Foreskin keratinocyte (primary cell): ENCODE measurements at places on chromosomes 6 and 20.

GRCh38 chr20:31719644-31720485, 2.8 kb downstream of the BCL2L1 start:
- peak; percentile 76 for DNase-seq

GRCh38 chr6:845566-845965, 152.6 kb upstream of the EXOC2 start:
- no peak for DNase-seq

DNA sequence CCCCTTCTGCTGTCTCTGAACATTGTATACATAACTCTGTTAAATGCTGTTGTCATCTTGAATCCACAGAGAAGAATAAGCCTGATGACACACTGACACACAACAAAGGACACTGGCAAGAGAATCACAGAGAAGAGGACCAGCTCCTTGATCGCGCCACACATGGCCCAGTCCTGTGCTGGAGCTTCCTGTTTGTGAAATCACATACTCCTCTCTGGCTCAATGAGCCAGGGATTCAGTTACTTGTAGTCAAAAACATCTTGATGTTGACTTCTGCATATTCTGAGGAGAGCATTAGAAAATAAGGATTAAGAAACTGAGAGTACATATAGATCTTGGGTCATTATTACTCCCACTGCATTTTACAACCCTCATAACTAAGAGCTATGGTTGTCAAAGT, 100.1 kb downstream of the EPB41L2 start:
- DNase-seq = no peak

- DNase-seq = no peak
These were observed 39.7 kb downstream of the TGM2 start for GRCh38 chr20:38125157-38126056.

- no peak for DNase-seq
These were observed 552.6 kb upstream of the GJE1 start for GRCh38 chr6:141580131-141580530.

- no peak for DNase-seq
These were observed 19.5 kb downstream of the MAP1LC3A start for GRCh38 chr20:34578025-34578424.

DNA sequence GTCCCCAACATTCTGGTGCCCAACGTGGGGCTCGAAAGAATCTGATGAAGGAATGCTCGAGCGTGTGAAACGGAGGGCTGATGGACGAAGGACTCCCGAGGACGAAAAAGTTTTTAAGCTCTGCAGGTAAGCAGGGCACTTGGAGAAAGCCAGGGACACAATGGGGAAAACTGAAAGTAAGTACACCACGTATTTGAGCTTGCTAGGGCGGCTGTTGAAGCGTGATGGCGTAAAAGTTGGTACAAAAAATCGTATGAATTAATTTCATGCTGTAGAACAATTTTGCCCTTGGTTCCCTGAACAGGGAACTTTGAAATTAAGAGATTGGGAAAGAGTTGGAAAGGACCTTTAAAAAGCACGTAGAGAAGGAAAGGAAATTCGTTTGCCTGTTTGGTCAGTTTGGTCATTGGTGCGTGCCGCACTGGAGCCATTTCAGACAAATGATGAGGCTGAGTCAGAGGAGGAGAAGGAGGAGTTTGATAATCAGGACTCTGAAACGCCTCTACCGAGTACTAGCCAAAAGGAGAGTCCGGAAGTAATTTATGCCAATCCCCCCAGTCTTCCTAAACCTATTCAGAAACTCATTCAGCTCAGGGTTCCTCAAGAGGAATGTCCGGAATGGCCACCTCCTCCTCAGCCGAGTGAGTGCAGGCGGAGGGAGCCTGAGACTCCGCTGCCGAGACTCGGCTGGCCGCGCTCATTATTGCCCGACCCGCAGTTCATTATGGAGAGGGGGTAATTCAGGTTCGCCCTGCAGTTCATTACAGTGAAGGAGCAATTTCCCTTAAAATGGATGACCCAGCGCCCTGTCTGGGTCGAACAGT, 59.2 kb upstream of the PRSS16 start:
- DNase-seq = peak; percentile 75

DNA sequence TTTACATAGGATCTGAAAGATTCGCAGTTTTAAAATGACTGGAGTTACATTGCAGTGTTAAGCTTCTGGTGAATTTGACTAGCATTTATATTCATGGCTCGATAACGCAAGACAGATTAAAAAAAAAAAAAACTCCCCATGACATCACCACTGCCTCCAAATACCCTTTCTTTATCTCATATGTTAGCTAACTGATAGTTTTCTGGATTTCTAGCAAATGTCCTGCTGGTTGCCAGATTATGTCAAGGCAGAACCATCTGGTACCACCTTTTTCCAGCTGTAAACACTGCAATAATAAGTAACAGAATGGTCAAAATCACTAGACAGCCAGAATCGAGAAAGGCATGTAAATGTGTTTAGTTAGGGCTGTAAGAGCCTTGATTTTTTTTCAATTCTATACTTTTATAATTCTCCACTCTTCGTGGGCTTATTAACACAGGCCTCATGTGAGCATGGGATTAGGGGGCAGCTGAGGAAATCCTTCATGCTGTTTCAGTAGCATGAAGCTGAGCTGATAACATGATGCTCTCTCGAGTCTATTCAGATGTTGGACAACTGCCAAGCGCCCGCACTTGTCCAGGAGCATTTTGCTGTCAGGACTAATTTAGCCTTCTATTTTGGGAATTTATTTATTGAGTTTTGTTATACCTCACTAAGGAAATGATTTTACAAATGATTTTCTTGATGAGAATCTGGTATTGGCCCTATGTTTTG, 166.0 kb upstream of the SCGN start:
- DNase-seq = no peak

DNA sequence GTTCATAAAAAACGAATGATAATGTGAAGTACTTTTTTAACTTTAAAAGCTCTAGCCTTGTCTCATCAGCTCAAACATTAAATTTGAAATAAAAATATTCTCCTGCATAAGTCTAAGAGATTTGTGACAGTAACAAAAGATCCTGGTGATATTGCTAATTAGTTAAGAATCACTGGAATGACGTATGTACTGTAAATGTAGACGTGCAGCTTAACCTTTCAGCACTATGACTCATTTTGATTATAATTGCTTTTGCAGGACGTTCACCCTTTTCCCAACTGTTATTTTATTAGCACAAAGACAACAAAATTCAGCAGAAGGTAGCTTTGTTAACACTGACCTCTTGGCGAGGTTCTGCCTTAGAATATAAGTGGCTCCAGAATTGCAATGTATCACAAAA, 68.6 kb downstream of the TENT5A start:
- peak; percentile 19 for DNase-seq

GRCh38 chr6:166476634-166477215, 94.0 kb upstream of the MPC1 start:
- no peak for DNase-seq

- peak; percentile 47 for DNase-seq
These were observed 725 bp downstream of the EEF1A1 start for GRCh38 chr6:73519926-73520687.

DNA sequence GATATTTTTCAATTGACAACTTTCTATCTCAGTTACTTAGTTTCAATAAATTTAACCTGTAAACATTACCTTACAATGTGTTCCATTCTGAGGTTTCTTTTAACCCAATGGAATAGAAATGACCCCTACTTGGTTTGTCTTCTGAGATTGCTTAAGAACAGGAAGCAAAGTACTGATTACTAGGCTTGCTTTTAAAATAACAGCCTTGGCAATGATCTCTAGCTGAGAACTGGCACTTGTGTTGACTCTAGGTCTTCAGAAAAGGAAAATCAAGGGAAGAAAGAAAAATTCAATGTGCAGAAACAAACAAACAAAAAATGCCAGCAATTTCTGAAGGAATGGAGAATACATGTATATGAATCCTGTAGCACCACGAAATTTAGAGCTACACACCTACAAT, 66.1 kb downstream of the SYNE1 start:
- no peak for DNase-seq

DNA sequence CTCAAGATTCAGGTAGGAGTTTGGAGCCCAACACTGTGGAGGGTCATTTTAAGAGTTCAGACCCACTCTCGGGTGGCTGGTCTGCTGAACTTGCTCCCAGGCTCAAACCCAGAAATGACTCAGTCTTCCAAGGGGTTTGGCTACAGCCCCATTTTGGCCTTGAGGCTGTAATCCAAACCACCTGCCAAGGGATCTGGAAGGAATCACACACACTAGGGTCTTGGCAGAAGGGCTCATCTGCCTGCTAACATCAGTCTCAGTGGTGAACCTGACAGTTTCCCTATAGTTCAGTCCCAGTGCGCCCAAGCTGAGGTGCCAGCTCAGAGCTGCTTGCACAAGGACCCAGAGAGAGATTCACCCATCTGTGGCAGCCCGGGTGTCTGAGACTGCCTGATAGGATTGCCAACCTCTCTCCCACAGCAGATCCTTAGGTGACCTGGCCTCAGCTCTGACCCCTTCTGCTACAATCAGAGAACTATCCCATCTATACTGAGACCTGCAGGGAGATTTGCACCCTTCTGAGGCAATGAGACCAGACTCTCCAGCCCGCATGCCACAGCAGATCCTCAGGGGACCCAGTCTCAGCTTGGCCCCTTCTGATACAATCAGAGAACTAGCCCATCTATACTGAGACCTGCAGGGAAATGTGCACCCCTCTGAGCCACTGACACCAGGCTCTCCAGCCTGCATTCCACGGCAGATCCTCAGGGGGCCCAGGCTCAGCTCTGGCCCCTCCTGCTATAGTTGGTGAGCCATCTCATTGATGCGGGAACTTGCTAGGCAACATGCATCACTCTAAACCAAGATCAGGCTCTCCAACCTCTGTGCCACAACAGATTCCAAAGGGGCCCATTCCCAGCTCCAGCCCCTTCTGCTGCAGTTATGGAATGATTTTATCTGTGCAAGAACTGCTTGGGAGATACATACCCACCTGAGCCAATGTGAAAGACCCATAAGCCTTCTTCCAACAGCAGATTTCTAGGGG, 48.2 kb downstream of the THBS2 start:
- no peak for DNase-seq

- DNase-seq = peak; percentile 78
These were observed 4.6 kb upstream of the REV3L start for GRCh38 chr6:111487661-111488060.

DNA sequence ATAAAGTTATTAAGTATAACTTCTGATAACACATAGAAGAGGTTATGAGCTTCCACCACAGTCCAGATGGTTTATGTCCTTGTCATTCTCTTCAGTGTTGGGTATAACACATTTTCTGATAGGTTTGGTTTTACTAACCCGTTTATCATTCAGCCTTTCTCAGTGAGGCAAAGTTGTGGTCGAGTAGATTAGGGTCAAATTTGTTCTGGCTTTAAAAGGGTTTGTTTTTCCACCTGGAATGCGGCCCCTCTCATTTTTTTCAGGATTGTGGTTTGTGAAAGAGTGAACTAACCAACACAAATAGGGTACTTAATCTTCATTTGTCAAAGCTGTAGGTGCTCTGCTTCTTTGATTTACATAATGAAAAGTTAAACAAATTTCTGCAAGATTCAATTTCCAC, 204.2 kb upstream of the ASCC3 start:
- DNase-seq = no peak

DNA sequence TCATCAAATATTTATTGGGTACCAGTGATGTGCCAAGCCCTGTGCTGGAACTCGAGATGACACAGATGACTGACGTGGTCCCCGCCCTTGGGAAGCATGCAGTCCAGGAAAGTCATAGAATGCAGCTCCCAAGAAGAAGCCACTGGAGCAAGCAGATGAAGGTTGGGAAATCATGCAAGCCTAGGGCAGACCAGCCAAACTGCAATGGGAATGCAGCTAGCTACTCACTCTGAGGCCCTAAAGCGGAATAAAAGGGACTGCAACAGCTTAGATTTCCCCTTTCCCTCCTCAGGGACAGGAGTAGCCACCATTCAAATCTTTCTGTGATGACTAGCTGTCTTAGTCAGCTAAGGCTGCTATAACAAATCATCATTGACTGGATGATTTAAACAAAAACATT, 152.2 kb downstream of the MAFB start:
- peak; percentile 57 for DNase-seq

DNA sequence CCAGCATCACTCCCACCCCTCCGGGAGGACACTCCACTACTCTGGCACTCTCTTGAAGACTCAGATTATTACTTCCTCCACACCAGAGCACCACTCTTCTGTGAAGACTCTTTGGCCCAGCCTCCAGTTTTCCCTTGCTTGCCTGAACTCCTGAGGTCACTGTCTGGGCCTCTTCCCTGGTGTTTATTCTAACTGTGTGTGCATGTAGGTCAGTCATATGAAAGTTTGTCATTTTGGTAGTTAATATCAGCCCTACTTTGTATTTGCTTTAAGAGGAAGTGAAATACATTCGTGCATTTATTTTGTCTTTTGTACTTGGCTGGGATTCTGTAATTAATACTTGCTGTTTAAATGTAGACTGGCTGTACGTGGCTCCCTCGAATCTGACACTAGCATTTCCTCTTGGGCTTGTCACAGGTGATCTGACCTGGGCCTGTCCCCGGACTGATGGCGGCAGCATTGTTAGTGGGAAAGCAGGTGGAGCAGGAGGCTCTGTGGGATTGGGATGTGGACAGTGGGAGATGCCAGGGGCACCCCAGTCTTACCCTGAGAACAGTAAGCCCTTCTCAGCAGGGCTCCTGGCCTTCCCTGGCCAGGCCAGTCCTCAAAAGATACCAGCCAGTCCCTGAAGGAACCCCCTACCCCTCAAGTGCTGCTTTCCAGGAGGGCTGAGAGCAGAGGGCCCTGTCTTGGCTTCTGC, 350.5 kb downstream of the CDC5L start:
- DNase-seq = no peak

DNA sequence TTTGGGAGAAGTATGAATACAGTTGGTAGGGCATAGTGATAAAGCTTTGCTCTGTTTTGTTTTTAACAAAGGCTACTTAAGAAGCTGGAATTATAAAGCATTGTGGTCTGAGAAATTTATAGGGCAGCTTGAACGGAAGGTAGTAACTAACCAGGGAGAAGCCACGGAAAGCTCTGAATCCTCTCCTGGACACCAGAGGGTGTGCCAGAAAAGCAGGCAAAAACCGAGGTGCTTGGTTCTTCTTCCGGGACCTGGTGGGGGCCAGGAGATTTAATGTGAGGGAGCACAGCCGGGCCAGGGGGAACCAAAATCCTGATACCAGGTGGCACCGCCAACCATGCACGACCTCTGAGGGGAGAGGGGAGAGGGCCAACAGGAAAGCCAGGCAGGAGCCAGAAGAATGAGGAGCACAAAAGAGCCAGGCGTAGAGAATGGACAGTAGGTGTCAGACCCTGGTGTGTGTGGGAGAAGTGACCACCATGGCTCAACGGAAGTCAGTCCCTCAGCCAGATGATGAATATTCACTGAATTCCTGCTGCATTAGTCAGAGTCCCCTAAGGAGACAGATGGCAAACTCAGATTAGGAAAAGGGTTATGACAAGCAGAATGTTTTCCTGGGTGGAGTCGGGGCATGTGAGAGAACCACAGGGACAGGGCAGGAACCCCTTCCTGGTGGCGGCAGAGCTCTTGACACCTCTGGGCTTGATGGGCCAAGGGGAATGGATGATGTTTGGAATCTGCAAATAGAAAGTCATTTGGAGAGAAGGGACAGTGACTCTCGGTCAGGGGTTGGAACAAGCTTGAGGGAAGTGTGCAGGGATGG, 262.3 kb downstream of the ZNF217 start:
- no peak for DNase-seq

GRCh38 chr6:153947808-153948447, 91.1 kb upstream of the OPRM1 start:
- no peak for DNase-seq
